Fibroblast of mammary gland (primary cell): ENCODE measurements at places on chromosomes 5 and 9.
A peak's percentile ranks its signal among the peaks of the same experiment; 100 is the strongest.

GRCh38 chr5:53257806-53258373 is 148.3 kb upstream of the MOCS2 start:
- DNase-seq, result no peak

GRCh38 chr5:75460942-75461610 is 50.4 kb downstream of the CERT1 start:
- peak; percentile 9 for DNase-seq

- DNase-seq, result no peak
Observed at GRCh38 chr5:66329078-66329477, 185.0 kb downstream of the SREK1 start.

DNA sequence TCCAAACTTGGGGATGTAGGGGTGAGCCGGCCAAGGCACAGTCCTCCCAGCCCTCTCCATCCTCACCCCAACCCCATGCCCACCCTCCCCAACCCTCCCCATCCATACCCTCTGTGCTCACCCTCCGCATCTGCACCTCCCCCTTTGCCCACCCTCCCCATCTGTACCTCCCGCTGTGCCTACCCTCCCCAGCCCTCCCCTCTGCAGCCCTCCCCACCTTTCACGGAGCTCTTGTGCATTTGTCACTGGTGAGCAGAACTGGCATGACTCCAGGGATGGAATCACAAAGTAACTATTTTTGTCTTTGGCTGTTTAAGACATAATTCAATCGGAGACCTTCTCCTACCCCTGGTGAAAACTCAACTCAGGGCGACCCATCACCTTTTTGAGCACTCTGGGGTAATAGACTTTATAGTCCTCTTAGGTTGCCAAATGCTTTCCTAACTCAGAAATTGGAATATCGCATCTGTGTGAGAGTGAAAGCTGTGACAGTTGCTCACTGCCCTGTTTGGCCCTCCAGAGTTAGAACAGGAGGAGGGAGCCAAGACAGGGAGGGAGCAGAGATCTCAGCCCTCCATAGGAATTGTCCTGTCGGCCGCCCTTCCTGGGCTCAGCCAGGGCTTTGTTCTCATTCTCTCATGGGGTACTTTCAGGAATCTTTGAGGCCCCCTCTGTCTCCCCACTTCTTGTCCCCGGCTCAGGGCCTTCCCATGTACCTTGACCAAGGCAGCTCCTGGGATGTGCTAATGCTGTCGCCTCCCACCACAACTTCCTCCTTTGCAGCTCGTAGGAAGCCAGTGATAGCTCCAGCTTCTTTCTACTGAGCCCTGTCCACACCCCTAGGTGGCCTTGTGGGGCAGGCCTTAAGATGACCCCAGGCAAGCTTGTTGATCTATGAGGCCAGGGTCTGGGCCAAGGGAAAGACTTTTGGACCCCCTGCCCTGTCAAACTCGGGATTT is 36.2 kb downstream of the OTULIN start:
- DNase-seq, result peak; percentile 34

DNA sequence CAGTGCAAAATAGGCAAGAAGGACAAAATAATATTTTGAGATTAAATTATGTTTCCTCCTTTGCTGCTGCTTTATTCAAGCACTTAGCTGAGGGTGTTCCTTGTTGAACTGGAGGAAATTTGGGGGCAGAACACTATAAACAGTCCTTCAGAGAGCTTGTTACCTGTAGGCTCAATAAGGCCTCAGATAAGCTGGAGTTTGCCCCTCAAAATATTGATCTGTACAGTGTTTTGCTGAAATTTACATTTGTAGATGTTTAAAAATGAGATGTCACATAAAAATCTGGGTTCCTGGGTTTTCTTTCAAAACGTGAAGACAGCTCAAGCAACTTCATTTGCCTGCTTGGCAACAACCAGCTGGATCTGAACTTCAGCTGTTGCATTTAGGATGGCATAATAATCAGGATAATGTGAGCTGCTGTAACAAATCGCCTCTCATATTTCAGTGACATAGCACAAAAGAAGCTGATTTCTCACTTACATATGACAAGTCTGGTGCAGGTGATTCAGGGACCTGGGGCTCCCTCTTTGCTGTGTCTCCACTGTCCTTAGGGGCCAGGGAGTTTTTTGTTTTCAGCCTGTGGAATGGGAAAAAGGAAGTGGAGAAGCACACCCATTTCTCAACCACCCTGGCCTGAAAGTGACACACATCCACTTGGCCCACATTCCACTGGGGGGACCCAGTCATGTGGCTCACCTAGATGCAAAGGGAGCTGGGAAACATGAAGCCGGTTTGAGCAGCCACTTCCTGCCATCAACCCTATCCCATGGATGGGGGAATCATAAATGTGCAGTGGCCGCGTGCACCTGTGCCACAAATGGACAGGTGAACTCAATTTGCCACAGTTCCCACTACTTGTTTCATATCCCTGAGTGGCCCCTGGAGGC is 2.4 kb upstream of the PSAT1 start:
- no peak for DNase-seq

DNA sequence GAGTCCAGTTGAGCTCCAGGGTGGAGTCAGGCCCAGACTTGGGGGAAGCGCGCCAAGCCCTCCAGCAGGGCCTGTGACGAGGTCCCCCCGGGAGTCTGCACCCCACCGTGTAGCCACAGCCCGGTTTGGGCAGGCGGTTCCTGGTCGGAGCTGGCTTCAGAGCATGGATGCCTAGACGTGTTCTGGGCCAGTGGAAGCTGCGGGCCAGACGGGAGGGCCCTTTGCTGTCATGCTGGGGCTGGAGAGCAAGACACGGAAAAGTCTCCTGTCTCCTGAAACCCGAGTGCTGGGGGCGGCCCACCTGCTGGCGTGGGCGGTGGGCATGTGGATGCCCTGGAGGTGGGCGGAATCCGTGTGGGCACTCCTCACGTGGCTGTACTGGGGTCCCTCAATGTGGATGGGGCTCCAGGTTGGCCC is 1.9 kb downstream of the GPSM1 start:
- no peak for DNase-seq

- DNase-seq, result no peak
Observed at GRCh38 chr5:135208555-135208902, 174.5 kb upstream of the PITX1 start.

- no peak for DNase-seq
Observed at GRCh38 chr5:123875561-123876275, 363.7 kb downstream of the CSNK1G3 start.

- no peak for DNase-seq
Observed at GRCh38 chr9:16120231-16120641, 567.4 kb downstream of the CCDC171 start.

- DNase-seq, result peak; percentile 77
Observed at GRCh38 chr5:127957183-127957582, 126.4 kb upstream of the SLC12A2 start.

GRCh38 chr5:145543968-145544367 is 291.2 kb downstream of the PRELID2 start:
- DNase-seq, result no peak

DNA sequence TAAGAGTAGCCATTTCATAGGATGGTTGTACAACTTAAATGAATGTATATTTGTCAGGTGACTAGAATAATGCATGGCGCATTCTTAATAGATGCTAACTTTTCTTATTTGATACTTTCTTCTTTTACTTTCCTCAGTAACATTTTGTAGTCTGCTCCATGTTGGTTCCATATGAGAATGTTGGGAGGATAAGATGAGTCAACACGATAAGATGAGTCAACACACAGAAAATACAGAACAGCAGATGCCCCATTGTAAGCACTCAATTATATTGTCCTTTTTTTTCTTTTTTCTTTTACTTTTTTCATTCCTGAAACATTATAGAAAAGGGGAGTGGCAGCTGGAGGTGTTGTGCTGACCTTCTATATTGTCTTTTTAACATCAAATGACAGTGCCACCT is 92.3 kb upstream of the SPATA31C2 start:
- peak; percentile 59 for DNase-seq

- no peak for DNase-seq
Observed at GRCh38 chr9:130898552-130898852, 1.9 kb upstream of the QRFP start.

DNA sequence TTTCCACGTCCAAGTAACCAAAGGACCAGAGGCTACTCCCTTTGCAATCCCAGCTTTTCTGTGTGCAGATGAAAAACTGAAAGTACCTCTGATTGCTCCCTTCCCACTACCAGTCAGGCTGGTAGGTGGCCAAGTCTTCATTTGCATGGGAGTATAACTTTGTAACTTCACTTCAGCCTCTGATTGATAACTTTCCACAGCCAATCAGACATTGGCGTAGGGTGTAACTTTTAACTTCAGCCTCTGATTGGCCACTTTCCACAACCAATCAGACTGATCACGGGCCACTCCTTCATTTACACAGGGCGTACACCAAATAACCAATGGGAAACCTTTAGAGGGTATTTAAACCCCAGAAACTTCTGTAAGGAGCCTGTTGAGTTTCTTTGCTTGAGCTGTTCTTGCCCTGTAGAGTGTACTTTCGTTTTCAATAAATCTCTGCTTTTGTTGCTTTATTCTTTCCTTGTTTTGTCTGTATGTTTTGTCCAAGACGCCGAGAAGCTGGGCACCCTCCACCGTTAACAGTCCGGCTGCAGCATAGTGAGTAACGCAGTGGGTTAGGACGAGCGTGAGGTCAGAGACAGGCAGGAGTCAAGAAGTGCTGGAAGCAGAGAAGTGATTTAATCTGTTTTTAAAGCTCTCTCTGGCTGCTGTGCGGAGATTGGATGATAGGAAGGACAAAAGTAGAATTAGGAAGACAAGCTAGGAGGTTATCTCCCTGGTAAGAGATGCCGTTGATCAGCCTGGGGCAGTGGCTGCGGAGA is 3.5 kb upstream of the EXOSC2 start:
- DNase-seq, result peak; percentile 98

DNA sequence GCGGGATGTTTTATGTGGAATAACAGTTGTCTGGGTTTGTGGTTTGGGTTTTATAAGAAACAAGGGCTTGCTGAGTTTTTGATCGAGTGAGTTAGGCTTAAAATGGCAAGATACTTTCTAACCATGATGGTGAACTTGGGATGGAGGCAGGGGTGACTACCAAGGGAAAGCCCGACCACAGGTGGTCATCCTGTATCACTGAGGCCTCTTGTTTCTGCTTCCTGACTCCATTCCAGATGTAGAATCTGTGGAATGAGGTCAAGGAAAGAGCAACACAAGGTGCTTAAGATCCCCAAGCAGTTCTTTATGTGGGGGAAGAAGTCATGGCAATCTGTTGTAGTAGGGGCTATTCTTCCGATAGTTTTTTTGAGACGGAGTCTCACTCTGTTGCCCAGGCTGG is 122.3 kb downstream of the GOLPH3 start:
- no peak for DNase-seq

- DNase-seq, result no peak
Observed at GRCh38 chr9:16710888-16711287, 159.6 kb downstream of the BNC2 start.

- no peak for DNase-seq
Observed at GRCh38 chr5:141944076-141944475, 13.9 kb downstream of the PCDH12 start.

DNA sequence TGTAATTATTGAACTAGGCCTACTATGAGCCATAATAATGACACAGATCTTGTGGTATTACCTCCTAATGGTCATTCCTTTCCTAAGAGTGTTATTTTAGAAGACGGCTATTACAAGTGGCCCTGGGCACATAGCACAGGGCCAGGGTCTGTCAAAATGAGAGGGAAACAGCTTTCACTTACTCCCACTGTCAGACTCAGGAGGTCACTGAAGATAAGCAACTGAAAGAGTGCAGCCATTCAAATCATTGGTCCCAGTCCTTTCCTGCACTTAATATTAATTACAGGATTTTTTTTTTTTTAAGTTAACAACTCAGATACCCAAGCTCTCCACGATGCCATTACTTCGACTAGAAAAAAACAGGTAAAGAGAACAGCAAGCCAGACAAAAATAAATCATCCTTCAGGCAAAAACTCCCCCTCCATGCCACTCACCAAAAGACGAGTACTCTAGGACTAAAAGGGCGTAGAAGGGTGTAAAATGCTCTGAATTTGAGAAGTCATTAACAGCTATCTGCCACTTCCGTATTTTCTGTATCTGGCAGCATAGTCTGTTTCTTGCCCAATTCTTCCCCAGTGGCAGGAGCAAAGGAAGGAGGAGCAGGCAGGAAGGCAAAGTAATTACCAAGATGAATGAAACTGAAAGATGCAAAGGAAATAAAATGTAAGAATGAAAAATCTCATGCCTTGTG is 87.4 kb downstream of the ZNF608 start:
- no peak for DNase-seq

DNA sequence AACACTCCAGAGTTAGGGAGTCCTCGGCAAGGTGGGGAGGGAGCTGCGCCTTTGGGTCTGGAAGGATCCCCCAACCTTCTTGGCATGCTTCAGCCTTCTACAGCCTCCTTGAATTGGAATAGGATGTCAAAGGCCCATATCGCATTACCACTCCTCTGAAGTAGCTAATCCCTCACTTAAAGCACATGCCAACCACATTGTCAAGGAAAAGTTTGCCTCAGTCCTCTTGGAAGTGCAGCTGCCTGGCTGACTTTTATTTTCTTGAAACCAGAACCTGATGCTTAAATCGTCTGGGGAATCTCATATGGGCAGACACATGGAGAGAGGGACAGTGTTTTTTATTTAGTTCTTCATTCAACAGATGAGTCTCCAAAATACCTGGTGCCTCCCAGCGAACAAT is 14.5 kb downstream of the CXCL14 start:
- no peak for DNase-seq

GRCh38 chr9:34049630-34050384 is 1.1 kb upstream of the UBAP2 start:
- DNase-seq, result no peak

- no peak for DNase-seq
Observed at GRCh38 chr9:107630156-107630555, 140.6 kb upstream of the KLF4 start.

DNA sequence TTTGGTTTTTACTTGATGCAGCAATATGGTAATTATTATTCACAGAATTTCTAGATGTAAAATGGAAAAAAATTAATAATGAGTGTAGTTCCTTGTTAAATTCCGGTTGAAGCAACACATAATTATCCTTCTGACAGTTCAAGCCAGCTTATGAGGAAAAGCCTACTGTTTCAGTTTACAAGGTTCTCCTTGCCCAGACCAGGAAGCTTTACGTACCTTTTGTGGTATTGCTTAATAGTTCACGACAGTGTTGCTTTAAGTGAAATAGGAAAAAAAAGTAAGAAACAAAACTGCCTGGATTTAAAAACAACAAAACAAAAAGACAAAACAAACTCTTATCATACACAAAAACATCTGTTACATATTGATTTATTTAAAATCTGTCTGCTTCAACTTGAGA is 547.3 kb upstream of the C9orf72 start:
- no peak for DNase-seq

DNA sequence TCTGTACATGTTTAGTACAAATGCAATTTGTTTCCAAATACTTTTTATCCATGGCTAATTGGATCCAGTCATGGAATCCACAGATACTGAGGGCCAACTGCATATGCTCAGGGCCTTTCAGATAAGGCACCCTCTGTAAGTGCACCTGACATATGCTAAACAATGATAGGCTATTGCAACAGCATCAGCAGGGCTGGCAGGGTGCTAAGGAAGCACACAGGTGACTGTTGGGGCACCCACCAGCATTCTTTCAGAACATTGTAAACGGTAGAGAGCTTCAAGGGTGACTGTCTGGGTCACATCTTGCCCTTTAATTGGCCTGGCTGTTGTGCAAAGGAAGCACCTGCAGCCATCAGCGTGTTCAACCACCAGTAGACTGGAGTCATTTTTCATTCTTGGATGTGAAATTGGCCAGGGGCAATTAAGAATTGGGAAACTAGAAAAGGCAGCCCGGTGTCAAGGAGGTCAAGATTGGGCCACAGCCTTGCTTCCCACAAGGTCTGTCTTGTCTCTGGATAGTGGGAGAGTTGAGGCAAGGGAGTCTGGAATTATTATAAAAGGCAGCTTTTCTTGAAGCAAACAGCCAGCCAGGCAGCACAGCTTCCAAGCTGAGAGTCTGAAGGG is 129.3 kb upstream of the RAI14 start:
- DNase-seq, result no peak
